ENCODE measurements at places on chromosomes 4 and X.

GRCh38 chr4:189870511-189871234 lies 70.0 kb upstream of the FRG1 start:
- no peak for DNase-seq

GRCh38 chrX:17839269-17839668 lies 21.8 kb downstream of the RAI2 start:
- DNase-seq, result no peak

DNA sequence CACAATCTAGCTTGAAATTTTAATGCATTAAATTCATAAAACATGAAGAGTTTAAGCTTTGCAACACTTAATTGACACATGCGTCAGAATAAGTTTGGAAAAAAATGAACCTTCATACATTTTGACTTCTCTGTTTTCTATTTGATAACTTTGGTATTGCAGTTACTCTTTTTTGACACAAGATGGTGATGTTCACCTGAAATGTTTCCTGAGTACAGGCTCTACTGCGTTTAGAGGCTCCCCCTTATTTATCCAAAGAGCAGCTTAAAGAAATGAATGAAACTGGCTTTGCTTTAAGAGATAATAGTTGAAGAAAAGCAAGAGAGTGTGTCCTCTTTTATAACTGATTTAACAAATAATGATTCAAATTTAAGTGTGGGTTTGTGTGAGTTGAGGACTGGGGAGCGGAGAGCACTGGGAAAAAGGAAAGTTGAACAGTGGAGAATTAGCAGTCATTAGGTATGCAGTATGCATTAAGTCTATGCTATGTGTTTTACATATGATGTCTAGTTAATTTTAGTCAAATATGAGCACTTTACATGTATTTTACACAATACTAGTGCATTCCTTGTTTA lies 180.6 kb upstream of the NUDT6 start:
- no peak for DNase-seq

DNA sequence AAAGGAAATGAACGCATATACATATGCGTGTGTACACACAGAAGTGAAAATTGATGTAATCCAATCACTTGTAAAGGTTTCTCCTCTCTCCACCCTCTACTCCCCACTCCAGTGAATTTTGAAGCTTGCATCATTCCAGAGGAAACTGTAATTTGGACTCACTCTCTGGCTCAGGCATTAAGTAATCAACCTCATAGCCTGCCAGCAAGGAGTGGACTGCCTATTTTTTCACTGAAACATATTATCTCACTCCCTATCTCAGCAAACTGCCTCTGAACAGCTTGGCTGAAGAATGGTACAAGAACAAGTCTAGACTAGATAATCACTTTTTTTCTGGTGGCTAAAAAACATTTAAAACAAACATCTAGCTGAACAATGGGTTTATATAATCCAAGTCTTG lies 124.2 kb downstream of the C4orf51 start:
- no peak for DNase-seq

GRCh38 chrX:8711401-8711800 lies 20.5 kb downstream of the ANOS1 start:
- DNase-seq, result no peak

DNA sequence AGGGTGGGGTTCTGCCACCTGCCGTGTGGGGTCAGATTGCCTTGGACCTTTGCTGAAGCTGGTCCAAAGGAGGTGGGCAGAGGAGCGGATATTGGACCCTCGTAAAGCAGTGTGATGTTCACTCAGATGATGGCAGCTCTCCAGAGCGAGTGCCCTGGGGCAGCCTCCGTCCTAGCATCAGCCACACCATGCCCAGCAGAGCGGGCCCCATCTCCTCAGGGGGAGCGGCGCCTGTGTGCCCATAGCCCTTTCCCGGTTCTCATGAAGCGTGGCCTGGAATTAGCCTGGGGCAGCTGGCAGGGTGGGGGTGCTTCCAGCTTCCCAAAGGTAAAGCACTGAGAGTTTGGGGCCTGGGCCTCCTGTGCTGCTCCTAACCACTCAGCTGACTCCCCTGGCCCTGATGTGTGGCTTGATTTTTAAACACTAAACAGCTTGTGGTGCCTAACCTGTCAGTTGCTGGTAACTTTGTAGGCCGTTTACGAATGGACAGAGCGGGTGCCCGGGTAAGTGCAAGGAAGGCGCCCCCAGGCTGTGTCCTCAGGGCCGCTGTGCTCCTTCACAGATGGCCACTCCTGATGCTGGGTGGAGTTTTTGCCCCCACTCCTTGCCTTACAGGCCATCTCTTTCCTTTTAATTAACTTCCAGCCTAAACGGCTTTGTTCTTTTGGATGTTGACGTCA lies 36.0 kb downstream of the NOP14 start:
- DNase-seq, result no peak

- DNase-seq, result no peak
These were observed 52.1 kb downstream of the HTR2C start for GRCh38 chrX:114635986-114636385.

DNA sequence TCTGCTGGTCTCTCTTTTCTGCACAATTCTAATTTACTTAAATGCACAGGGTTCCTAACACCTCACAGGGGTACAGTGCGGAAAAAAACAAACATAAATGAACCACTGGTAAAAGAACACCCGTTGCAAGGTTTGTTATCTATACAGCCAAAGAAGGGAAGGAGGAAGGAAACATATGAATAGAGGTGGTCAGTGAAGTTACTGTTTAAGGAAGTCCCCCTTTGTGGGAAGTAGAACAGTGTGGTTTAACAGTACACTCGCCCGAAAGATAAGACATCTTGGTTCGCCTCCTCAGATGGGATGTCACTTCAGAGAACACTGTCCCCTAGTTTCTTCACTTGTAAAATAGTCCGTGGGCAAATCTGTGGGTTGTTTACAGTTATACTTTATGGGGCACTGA lies 57.5 kb downstream of the TEC start:
- DNase-seq, result no peak

GRCh38 chr4:53307819-53308780 lies 57.8 kb downstream of the SCFD2 start:
- no peak for DNase-seq

DNA sequence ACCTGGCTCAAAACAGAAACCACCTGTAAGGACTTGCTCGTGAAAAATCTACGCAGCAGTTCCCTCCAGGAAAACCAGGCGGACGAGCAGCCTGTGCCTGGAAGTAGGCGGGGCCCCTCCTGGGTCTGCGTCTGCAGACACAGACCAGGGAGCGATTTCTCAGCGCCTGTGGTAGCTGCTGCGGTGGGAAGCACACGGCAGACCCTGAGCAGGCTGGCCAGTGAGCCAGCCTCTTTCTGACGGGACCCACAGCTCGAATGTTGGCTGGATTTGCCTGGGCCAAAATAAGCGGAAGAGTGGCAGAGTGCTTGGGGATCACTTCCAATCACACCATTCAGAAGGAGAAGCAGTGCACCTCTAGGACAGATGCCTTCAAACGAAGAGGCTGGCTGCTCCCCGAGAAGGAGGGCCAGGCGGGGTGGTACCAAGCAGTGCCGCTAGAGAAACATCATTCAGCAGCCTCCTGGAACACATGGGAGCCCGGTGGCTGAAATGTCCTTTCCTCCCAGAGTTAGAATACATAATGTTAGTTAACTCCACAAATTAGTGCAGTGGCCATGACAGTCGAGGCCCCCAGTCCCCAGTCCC lies 85.9 kb downstream of the GATB start:
- no peak for DNase-seq

DNA sequence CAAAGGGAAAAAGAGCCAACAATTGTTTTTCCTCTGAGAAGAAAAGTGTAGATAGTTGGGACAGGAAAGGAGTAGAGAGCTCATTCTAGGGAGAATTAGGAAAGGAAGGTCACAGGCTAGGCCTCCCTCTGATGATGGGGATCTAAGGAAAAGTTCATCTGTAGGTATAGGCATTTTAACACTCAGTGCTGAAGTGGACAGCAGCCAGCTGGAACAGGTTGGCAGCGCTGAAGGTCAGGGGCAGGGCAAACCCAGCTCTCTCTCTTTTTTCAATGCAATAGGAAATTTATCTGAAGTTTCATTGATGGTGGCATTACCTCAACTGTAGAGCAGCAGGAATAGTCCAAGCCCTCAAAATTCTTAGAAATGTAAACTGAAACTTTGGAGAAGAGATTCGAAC lies 98.5 kb upstream of the ETNPPL start:
- no peak for DNase-seq

DNA sequence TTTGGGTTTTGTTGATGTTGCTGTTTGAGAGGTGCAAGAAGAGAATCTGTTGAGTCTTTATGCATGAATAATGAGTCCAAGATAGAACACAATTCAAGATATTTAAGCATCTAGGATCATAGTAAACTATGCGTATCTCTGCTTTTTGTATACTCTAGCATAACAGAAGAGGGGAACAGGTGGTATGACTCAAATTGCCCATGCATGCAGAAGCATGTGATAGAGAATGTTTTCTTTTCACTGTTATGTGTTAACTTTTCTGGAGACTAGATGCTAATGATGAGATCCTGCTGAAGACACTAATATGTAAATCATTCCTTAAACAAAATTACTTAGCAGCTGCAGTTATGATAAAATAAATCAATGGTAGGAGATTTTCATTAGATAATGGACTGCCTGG lies 165.3 kb upstream of the FTHL17 start:
- no peak for DNase-seq
